ENCODE measurements at places on chromosomes 11 and 22. TPM values are rescaled to one million over a fixed set of nuclear protein-coding genes. Genes with fewer than 3 reads are reported as not detected.
A peak's percentile ranks its signal among the peaks of the same experiment; 100 is the strongest.

Gene MMP11
- 1.1 TPM for total RNA-seq

Gene GLB1L3
- total RNA-seq, result 0.40 TPM

GRCh38 chr11:1015826-1016545 lies 20.5 kb downstream of the MUC6 start:
- DNase-seq, result no peak

GRCh38 chr11:14148653-14149273 lies 186.2 kb downstream of the SPON1 start:
- DNase-seq, result peak; percentile 63

- DNase-seq, result no peak
Measured at GRCh38 chr11:9923280-9923679, 259.4 kb downstream of the SWAP70 start.
